ENCODE measurements at places on chromosomes 16 and 17.

GRCh38 chr16:47627085-47627639, 166.0 kb downstream of the PHKB start:
- DNase-seq = no peak

DNA sequence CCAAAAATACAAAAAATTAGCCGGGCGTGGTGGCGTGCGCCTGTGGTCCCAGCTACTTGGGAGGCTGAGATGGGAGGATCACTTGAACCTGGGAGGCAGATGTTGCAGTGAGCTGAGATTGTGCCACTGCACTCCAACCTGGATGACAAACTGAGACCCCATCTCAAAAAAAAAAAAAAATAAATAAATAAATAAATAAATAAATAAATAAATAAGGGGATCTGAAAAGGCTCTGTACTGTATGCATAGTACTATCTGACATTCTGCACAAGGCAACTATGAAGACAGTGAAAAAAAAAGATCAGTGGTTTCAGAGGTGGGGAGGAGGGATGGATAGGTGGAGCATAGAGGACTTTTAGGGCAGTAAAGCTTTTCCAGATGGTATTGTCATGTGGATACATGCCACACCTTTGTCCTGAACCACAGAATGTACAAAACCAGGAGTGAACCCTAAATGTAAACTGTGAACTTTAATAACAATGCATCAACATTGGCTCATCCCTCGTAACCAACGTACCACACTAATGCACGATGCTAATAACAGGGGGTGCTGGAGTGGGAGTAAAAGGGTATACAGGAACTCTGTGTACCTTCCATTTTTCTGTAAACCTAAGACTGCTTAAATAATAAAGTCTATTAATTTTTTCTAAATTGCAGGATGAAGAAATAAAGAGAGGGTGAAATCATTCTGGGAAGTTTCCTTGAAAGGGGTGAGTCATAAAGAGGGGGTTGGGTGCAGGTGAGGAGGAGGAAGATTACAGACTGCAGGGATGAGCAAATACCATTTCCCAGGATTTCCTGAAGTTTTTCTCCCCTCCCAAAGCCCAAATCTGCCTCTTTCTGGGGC, 155.8 kb upstream of the SDK2 start:
- no peak for DNase-seq

- no peak for DNase-seq
These were observed 217.3 kb upstream of the IRX3 start for GRCh38 chr16:54503856-54504219.

DNA sequence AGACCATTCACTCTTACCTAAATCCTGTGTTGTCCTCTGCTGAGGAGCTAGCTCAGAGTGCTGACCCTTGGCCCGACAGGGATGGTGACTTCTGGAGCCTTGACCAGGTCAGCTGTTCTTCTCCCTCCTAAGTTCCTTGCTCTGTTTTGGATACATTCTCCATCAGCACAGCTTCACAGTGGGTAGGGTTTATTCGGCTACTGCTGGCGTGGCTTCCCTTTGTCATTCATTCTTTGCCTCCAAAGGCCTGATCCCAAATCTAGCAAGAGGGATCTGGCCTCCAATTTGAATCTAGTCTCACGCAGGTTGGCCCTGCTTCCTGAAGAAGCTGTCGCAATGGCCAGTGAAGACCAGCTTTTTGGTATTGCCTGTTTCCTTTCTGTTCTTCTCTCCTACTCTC, 116.6 kb downstream of the SHISA9 start:
- DNase-seq = no peak

DNA sequence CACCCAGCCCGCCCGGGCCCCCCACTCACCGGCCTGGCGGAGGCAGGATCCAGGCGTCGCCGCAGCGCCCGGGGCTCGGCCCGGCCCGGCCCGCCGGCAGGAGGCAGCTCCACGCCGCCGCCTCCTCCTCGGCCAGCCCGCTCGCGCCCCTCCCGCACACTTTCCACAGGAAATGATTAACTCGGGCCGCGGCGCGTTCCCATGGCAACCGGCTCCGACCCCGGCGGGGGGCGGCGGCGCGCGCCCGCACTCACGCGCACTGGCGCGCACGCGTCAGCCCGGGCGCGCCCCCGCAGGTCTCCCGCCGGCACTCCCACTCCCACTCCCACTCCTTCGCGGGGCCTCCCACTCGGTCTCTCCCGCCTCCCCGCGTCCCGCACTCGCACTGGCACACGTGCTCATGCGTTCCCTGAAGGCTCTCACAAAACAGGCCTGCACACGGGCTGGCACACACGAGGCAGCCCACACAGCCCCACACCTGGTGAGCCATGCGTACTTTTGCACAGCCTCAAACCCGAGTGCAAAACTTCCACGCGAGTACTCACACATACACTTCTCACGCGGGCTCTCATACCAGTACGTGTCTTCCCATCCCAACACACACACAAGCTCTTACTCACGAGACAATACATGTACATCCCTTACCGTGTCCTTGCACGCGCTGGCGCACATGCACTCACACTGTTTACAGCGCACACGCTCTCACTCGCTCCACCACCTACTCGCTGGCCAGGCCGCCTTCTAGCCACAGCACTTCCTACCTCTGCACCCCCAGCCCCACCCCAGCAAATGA, at the start of gene KIFC3:
Gene KIFC3, minus strand, starts transcription at position 151 of the 793 bp plus-strand sequence. CDS start 4,248 bp downstream, outside the sequence.
- no peak for DNase-seq

DNA sequence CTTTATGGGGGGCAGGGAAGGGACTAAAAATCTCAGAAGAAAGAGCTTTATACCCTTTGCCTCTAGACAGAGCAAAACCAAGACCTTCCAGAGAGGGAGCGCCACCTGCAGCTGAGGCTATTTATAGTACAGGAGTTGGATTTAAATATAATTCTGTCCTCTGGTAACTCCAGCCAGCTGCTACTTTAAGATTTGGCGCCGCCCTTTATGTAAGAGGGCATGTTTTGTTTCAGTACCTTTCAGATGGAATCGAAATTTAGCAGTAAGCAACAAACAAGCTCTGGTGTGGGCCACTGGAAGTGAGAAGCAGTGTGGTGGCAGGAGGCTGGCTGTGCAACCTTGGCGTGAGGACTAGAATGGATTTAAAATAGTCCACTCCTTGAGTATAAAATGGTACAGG, 5.2 kb upstream of the GUCY2D start:
- no peak for DNase-seq

DNA sequence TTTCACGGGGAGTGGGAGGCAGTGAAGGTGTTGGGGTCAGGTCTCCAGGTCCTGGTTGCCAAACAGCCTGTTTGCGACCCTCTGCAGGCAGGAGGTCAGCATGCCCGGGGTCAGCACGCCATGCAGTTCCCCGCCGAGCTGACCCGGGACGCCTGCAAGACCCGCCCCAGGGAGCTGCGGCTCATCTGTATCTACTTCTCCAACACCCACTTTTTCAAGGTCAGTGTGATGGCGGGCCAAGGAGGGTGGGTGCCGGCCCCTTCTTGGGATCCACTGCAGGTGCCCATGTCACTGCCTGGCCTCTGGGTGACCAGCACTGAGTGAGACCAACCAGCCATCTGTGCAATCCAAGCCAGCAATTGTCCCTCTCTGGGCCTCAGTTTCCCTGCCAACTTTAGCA, 21.3 kb downstream of the ADGRG5 start:
- DNase-seq = no peak

GRCh38 chr16:50731130-50731988, 10.5 kb upstream of the CYLD start:
- no peak for DNase-seq

DNA sequence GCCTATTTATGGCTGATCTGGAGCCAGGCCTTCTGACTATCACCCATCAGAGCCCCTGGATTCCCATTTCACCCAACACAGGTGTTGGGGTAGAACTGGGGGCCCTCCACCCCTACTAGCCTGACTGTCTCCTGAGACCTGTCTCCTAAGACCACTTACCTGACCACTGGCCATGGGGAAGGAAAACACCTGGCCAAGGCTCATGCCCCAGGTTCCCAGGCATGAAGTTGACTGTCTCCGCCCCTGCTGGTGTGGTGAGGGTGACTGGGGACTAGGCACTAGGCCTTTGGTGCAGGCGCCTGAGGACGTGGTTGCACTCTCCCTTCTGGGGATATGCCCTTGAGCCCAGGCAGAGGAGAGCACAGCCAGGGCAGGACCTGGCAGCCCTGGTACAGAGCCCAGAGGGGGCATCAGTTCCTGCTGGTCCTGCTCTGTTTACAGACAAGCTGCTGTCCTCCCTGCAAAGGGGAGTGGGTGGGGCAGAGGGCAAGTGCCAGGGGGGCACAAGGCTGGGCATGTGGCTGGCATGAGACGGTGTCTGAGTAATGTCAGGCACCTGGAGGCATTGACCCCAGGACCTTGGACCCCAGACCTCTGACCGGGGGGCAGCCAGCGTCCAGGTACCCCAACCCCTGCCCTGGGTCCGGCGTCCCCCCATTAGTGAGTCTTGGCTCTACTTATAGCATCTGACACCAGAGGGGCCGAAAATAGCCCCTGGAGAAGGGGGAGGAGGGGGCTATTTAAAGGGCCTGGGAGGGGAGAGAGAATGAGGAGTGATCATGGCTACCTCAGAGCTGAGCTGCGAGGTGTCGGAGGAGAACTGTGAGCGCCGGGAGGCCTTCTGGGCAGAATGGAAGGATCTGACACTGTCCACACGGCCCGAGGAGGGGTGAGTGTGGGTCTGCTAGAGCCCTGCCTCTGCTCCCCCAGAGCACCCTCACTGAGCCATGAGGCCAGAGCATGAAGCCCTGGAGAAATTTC, at the start of gene TCAP:
Gene TCAP, plus strand, starts transcription at position 769 of the 981 bp plus-strand sequence. Its CDS starts 11 bp downstream, at position 780.
- no peak for DNase-seq

GRCh38 chr17:41396996-41397660, at the start of gene KRT31:
Gene KRT31, minus strand, starts transcription at chr17:41397608. Its CDS starts 69 bp downstream, at chr17:41397539.
- no peak for DNase-seq

DNA sequence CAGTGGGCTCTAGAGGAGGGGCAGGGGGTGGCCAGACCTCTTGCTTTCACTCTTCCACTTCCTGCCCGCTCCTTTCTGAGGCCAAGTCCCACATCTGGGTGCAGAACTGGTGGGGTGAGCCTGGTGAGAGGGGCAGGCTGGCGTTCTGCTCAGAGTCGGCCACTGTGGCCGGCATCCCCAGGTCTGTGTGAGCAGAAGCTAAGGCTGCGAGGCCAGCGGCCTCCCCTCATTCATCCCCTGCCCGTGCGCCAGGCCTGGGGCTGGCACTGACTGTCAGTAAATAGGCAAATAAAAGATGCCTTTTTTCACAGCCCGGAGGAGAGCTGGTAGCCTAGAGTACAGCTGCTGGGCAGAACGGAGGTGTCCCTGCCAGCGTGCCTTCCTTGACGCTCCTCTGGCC, 1.2 kb downstream of the DEF8 start:
- no peak for DNase-seq

DNA sequence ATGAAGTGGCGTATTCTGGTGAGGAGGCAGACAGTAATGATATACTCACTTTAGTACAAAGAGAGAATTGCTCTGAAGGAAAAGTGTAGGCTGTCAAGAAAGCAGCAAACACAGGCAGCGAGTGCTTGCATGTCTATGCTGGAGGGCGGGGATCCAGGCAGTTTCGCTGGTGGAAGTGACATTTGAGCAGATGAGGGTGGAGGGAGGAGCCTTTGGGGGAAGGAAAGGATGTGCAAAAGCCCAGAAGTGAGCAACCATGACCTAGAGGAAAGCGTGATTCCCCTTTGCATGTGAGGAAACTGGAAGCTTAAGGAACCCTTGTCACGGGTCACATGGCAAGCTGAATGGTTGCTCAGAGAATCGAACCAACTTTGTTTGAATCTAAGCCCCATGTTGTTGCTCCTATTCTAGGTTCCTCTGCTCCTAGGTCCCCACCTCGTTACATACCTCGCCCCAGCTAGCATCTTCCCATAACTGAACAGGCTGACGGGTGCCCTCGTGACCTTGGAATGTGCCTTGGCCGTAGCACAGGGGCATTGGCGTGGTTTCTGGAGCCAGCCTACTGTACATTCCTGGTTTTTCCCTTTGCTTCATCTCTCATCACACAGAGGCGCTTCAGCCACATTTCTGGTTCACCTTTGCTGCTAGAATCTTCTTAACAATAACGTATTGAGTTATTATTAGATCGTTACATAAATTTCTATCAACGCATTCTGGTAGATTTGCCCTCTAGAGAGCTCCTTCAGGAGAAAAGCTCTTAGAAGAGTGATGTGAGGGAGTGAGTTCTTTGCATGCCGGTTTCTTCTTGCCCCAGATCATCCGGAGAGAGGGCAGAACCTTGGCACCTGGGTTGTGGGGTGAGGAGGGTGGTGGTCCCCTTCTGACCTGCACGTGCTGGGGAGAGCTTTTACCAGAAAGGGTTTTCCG, 191.8 kb downstream of the SNX29 start:
- no peak for DNase-seq

DNA sequence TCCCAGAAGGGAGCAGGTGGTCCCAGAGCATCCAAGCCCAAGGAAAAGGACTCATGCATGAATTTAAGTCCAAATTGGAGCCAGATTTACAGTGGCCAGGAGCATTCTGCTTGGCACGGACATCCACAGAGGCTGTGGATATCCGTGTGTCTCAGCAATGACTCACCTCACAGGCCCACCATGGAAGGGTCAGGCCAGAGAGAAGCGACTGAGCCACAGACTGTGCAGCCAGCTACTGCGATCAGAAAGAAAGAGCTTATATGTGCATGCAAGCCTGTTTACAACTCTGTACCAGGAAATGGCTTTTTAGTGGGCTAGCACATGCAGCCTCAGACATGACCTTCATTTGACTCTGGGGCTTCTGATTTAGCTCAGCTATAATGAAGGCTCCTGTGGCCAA, 231.0 kb downstream of the C16orf95 start:
- DNase-seq = peak; percentile 10

GRCh38 chr17:21215935-21216334, 2.0 kb upstream of the TMEM11 start:
- DNase-seq = no peak

GRCh38 chr16:19497176-19497575, 24.7 kb downstream of the GDE1 start:
- no peak for DNase-seq

GRCh38 chr16:74773446-74774222, 986 bp downstream of the FA2H start:
- no peak for DNase-seq

DNA sequence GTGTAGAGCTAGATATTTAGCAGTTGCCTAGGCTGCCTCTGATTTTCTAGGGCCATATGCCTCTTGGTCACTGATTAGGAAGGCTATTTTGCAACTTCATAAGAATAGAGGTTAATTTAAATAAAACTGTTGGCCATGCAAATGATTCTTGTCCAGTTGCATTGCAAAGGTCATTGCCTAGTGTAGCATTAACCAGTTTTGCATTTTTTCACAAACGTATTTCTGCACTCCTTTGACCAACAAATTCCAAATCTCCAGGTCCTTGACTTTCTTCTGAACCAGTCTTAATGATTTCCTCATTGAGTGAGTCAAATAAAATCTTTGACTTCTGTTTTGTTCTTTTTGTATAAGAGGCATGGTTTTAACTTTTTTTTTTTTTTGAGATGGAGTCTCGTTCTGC, 33.5 kb downstream of the ERCC4 start:
- DNase-seq = no peak

Data from fibroblast of the conjunctiva (primary cell).